OCI-LY7 (cell line): ENCODE measurements at places on chromosomes 4 and X.

- DNase-seq, result no peak
Measured at GRCh38 chr4:124167602-124168001, 544.9 kb downstream of the ANKRD50 start.

DNA sequence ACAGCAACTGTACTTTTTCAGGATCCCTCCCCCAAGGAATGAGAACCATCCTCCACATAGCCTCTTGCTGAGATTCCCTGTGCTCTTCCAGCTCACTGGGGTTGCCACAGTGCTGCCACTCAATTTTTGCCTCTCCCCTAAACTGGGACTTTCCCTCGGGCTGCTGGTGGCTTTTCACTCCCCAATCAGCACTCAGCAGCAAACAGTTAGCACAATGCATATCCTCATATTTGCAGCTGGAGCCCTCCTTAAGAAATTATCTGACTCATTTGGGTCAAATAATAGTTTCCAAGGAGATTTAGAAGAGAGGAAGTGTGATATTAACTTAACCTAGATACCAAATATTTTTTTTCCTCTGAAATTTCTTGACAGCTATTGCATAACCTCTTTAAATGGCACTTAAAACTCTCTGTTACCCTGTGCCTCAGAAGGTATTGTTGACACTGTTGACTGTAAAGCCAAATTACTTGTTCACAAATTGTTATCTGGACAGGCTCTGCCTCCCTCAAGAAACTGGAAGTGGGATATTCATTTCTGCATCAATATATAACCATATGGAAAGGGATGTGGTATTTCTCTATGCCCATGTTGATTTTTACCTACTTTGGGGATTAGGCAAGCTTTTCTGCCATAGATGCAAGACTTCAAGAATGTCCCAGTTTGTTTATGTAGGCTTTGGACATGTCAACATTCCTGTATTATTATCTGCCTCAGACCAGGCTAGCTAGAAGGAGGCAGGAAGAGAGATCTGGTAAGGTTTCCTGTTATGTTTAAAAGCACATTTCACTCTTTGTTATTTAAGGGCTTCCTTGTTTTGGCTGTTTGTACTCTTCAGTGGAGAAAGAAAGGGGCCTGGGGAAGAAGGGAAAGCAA lies 58.0 kb downstream of the SEPTIN11 start:
- DNase-seq, result no peak

GRCh38 chr4:25870081-25870480 lies 7.3 kb upstream of the SEL1L3 start:
- peak; percentile 83 for DNase-seq

- DNase-seq, result no peak
Measured at GRCh38 chr4:12987284-12987683, 496.9 kb downstream of the RAB28 start.
